ENCODE measurements at places on chromosomes 16 and 17.
A peak's percentile ranks its signal among the peaks of the same experiment; 100 is the strongest.

- peaks cover 78% of the 10 kb centered on the region for H3K4me1 ChIP-seq
- H3K27ac ChIP-seq = peak overlapping the region; percentile 86
- peaks cover 7% of the 10 kb centered on the region for H3K36me3 ChIP-seq
- H3K4me3 ChIP-seq = no peak overlapping the region
- no peak for DNase-seq
Observed at GRCh38 chr17:83083368-83084201, 4.2 kb downstream of the METRNL start.

- no peak for DNase-seq
- peak overlapping the region; percentile 94 for H3K4me3 ChIP-seq
- peaks cover 20% of the 10 kb centered on the region for H3K4me1 ChIP-seq
- H3K27ac ChIP-seq = peak overlapping the region; percentile 74
- no peaks in the 10 kb centered on the region for H3K27me3 ChIP-seq
- no peaks in the 10 kb centered on the region for H3K36me3 ChIP-seq
Observed at GRCh38 chr17:60678118-60678444, 430 bp downstream of the BCAS3 start.

DNA sequence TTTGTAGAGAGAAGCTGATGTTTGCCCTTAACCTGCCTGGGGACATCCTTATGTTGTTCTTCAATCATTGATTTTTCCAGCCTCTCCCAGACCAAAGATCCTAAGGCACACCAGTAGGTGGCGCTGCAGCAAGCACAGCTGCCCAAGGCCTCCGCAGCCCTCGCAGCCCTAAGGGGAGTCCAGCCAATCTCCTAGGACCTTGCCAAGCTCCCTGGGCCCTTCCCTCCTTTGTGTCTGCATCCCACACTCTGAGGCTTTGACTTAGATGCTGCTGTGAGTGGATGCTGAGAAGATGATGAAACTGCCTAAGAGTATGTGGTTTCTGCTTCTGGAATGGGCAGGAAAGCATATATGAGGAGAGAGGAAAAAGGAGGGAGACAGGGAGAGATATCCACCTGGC, 47.1 kb downstream of the SPACA3 start:
- peaks cover 21% of the 10 kb centered on the region for H3K27me3 ChIP-seq
- H3K4me1 ChIP-seq = no peaks in the 10 kb centered on the region
- H3K36me3 ChIP-seq = no peaks in the 10 kb centered on the region
- H3K4me3 ChIP-seq = no peak overlapping the region
- peak; percentile 73 for DNase-seq

DNA sequence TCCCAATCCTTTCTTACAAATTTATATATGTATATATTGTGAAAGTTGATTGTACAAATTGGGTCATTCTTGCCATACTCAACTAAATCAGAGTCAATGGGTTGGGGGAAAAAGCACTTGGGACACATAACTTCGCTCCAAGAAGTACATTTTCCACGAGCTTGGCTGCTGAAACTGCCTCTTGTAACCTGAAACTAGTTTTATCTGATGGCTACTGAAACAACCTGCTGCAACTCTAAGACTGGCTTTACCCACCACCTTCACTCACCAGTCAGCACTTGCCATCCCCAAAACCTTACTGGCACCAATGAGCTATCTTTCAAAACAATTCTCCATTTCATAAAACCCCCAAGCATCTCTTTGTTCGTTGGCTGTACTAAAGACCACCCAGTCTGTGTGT, 14.5 kb upstream of the MYCBPAP start:
- H3K4me1 ChIP-seq = no peaks in the 10 kb centered on the region
- H3K27me3 ChIP-seq = no peaks in the 10 kb centered on the region
- no peaks in the 10 kb centered on the region for H3K36me3 ChIP-seq
- H3K27ac ChIP-seq = no peak overlapping the region
- no peak overlapping the region for H3K4me3 ChIP-seq

DNA sequence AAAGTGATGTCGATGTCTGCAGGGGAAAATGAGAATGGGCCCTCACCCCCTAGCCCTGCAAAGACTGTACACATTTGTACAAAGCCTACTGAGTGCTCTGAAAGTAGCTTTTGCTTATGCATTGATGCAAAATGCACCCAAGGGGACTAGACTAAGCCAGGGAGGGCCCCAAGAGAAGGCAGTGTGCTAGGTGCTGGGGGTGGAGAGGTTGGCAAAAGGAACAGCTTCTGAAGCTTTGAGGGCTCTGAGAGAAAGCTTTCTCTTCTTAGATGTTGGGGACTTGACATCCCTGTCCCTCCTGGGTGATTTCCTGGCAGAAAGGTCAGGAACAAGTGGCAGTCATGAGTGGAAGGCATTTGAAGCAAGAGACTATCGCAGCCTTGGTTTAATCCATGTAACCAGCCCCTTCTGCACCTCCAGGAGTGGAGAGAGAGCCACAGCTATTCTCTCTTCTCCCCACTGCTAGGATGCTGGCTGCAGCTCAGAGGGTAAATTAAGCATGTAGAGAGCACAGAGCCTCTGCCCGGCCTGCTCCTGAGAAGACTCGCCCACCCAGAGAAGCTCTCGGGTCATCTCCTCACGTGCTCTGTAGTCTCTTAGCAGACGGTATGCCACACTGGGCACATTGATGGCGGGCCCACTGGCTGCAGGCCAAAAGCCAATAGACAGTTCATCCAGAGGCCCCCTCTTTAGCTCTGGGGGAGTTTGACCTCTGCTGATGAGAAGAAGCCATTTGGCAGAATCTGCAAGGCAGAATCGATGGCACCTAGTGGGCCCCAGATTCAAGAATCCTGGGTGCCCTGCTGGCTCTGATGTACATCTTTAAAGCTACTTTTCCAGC, 221.4 kb downstream of the MSI2 start:
- peaks cover 34% of the 10 kb centered on the region for H3K4me1 ChIP-seq
- no peak for DNase-seq
- no peak overlapping the region for H3K27ac ChIP-seq
- H3K4me3 ChIP-seq = no peak overlapping the region
- no peaks in the 10 kb centered on the region for H3K36me3 ChIP-seq

GRCh38 chr17:50798424-50799288, 31.3 kb upstream of the ANKRD40CL start:
- H3K27ac ChIP-seq = no peak overlapping the region
- no peak overlapping the region for H3K4me3 ChIP-seq
- no peaks in the 10 kb centered on the region for H3K27me3 ChIP-seq
- H3K36me3 ChIP-seq = no peaks in the 10 kb centered on the region

- no peaks in the 10 kb centered on the region for H3K36me3 ChIP-seq
- H3K27me3 ChIP-seq = no peaks in the 10 kb centered on the region
- no peak overlapping the region for H3K4me3 ChIP-seq
- H3K4me1 ChIP-seq = no peaks in the 10 kb centered on the region
- no peak for DNase-seq
- H3K27ac ChIP-seq = no peak overlapping the region
Observed at GRCh38 chr17:71316176-71316897, 804.5 kb upstream of the SOX9 start.

DNA sequence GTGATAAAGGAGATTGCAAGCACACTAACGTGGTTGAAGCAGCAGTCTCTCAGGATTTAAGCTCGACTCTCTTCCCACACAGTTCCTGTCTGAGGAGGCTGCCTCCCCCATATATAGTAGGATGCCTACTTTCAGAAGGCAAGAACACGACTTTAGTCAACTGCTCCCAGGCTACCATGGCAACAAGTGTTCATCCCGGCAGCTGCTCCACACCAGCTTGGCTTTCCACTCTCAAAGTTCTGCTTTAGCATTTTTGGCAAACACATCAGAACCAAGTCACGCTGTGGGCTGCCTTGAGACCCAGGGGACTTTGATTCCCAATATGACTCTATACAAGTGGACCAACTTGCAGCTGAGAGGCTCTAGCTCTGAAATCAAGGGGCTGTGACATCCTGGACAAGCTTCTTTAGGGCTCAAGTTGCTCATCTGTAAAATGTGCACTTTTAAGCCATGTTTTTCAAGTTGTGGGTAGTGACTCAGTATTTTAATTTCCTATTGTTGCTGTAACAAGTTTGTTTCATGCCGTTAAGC, 16.5 kb downstream of the ZP2 start:
- peak; percentile 14 for DNase-seq
- H3K27ac ChIP-seq = no peak overlapping the region
- no peaks in the 10 kb centered on the region for H3K36me3 ChIP-seq
- H3K4me1 ChIP-seq = no peaks in the 10 kb centered on the region

DNA sequence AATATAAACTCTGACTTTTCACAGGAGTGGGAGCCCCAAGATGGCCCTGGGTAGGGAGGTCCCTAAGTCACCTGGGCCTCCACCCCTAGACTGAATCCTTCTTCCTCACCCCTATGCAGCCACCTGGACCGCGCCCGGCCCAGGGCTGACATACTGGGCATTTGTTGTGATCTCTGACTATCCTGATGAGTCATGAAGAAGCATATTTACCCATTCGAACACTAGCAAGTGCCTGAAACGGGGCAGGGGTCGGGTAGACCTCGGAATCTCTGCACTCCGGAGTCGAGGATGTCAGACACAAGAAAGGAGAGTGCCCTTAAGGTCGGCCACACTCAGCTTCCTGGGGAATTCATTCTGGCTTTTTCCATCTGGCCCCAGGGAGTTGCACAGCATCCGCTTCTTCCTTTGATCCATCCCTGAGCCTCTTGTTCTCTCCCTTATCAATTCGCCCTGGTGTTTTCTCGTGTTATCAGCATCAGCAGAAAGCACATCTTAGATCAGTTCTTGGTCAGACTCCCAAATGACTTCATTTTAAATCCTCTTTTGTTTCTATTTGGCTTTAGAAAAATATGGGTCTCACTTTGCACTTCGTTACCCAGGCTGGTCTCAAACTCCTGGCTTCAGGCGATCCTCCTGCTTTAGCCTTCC, 10.4 kb downstream of the METTL22 start:
- DNase-seq = no peak
- H3K36me3 ChIP-seq = peaks cover 100% of the 10 kb centered on the region
- no peaks in the 10 kb centered on the region for H3K27me3 ChIP-seq

- no peak for DNase-seq
- no peaks in the 10 kb centered on the region for H3K36me3 ChIP-seq
- no peaks in the 10 kb centered on the region for H3K4me1 ChIP-seq
- no peak overlapping the region for H3K4me3 ChIP-seq
Observed at GRCh38 chr16:47110939-47111338, 32.8 kb downstream of the NETO2 start.

GRCh38 chr17:36885153-36885735, 52.0 kb upstream of the LHX1 start:
- no peaks in the 10 kb centered on the region for H3K36me3 ChIP-seq
- no peak overlapping the region for H3K4me3 ChIP-seq
- H3K27ac ChIP-seq = no peak overlapping the region
- peak; percentile 16 for DNase-seq
- H3K4me1 ChIP-seq = peaks cover 7% of the 10 kb centered on the region

Measured in stomach (tissue), 19 donors.